ENCODE measurements at places on chromosomes 5 and 9.

GRCh38 chr5:144144956-144145751, 25.3 kb downstream of the YIPF5 start:
- DNase-seq: no peak

DNA sequence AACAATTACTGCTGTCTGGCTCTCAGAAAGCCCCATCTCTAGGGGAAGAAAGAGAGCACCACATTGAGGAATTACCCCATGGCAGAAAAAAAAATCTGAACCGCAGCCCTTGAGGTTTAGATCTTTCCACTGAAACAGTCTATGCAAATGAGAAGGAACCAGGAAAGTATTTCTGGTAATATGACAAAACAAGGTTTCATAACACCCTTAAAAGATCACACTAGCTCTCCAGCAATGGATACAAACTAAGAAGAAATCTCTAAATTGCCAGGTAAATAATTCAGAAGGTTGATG, 427.1 kb downstream of the PRELID2 start:
- DNase-seq: no peak

DNA sequence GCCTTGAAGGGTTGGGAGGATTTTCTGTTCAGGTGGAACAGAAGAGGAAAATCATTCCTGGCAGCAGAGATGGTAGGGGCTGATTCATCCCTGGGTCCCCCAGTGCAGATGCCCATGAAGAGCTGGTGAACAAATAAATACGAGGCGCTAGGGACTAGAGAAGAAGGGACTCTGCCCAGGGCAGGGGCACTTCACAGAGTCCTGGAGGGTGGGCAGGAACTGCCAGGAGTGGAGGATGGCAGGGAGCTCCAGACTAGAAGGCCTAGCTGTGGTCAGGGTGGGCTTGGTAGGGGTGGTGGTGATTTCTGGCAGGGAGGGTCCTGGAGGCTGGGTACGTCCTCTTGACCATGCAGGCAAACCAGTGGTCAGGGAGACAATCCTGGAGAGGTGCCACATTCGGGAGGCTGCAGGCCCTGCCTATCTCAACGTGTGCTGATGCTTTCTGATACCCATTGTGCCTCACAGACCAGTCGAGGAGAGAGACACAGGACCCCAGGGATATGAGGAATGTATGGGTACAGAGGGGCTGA, 69.9 kb downstream of the CRB2 start:
- DNase-seq: no peak

- no peak for DNase-seq
Measured at GRCh38 chr5:6435356-6435755, 13.3 kb upstream of the UBE2QL1 start.

GRCh38 chr5:170581211-170581610, 77.4 kb downstream of the KCNIP1 start:
- DNase-seq: no peak

GRCh38 chr9:9791611-9792010, 821.2 kb downstream of the PTPRD start:
- no peak for DNase-seq

- no peak for DNase-seq
Measured at GRCh38 chr5:6058055-6058715, 320.2 kb downstream of the MED10 start.

DNA sequence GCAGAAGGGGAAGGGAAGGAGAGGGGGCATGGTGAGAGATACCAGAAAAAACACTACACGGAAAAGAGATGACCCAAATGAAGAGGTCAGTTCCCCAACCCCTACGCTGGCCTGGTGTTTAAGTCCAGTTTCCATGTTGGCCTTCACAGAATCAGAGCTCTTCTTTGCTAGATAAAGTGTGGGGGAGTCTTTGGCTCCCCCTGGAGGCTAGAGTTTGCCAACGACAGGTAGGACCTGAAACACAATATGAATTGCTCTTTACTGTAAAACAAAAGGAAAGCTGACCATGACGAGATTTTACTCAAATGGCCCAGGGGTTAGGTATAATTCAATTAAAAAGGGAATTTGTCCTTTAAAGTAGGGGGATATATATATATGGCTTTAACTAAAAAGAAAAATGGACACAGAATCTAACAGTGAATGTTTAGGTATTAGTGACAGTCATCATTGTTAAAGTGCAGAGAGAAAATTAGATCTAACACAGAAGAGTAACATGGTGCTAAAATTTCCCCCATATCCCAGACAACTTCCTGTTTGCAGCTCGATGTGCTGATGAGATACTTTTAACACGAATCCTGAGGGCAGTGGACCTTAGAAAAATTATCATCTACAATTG, 92.0 kb downstream of the SV2C start:
- peak; percentile 33 for DNase-seq

DNA sequence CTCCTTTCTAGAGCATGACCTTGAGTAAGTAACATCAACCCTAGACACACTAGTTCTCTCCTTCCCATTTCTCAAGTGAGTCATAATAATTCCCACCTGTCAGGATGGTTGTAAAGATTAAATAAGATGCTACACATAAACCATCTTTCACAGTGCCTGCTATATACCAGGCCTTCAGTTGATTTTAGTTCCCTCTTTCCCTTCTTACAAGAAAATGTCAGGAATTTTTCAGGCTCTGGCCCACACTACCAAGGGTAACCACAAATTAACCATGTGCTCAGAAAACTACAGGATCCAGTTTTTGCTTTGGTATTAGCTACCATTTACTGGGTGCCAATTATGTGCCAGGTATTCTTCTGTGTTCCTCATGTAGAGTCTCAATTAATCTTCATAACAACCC, 42.7 kb upstream of the RARS1 start:
- DNase-seq: peak; percentile 43

GRCh38 chr5:176812269-176813259, 2.2 kb downstream of the UNC5A start:
- no peak for DNase-seq

GRCh38 chr5:148574167-148574566, 80.2 kb downstream of the HTR4 start:
- no peak for DNase-seq

GRCh38 chr5:127519527-127519926, 2.1 kb downstream of the PRRC1 start:
- no peak for DNase-seq

- no peak for DNase-seq
Measured at GRCh38 chr5:5182508-5183188, 42.5 kb downstream of the ADAMTS16 start.

GRCh38 chr9:36149197-36149596, 12.7 kb downstream of the GLIPR2 start:
- peak; percentile 80 for DNase-seq

- peak; percentile 87 for DNase-seq
Measured at GRCh38 chr5:91381774-91382359, 1.2 kb downstream of the ARRDC3 start.

- DNase-seq: no peak
Measured at GRCh38 chr5:151591144-151591819, at the start of gene FAT2. FAT2 (minus strand) TSS chr5:151591331; CDS start chr5:151568931, 22,400 bp downstream.

GRCh38 chr5:57299986-57300385, 126.1 kb downstream of the GPBP1 start:
- no peak for DNase-seq

DNA sequence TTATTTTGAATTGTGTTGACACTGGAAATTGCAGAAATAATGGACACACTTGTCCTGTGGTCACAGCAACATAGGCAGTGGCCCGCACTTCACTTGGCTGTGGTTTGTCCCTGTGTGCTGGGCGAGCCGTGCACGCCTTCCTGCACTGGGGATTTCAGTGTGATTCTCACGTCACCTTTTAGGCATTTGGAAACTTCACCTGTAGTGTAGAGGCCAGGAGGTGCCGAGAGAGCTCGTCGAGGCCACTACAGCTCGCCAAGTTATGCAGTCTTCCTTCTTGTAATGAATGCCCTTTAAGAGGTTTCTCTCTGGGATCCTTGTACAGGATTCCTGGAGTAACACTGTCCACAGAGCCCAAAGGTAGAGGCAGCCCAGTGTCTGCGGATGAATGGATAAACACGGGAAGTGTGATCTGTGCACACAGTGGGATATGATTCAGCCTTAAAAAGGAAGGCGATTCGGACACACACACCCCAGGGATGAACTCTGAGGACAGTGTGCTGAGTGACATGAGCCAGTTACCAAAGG, 14.7 kb downstream of the TRAF2 start:
- no peak for DNase-seq

DNA sequence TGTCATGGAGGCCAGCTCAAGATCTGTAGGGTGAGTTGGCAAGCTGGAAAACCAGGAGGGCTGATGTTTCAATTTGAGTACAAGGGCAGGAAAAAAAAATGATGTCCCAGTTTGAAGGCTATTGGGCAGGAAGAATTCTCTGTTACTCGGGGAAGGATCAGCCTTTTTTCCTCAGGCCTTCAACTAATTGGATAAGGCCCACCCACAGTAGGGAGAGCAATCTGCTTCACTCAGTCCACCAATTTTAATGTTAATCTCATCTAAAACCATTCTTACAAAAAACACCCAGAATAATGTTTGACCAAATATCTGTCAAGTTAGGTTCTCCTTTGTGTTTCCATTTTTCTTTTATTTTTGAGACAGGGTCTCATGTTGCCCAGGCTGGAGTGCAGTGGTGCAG, 382.4 kb downstream of the ARRDC3 start:
- DNase-seq: no peak

DNA sequence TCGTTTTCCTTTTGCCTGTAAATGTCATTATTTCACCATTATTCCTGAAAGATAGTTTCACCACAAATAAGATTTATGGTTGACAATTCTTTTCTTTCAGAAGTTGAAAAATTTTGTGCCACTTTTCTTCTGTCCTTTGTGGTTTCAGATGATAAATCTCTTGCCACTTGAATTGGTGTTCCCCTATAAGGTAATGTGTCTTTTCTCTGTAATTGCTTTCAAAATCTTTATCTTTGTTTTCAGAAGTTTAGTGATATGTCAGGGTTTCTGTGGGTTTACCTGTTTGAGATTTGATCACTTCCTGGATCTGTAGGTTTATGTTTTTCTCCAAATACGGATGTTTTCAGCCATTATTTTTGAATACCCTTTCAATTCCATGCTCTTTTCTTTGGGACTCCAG, 14.6 kb downstream of the RASA1 start:
- no peak for DNase-seq

GRCh38 chr9:4732890-4733289, 8.1 kb downstream of the AK3 start:
- no peak for DNase-seq

- no peak for DNase-seq
Measured at GRCh38 chr5:132808448-132808847, 4.7 kb upstream of the SOWAHA start.

DNA sequence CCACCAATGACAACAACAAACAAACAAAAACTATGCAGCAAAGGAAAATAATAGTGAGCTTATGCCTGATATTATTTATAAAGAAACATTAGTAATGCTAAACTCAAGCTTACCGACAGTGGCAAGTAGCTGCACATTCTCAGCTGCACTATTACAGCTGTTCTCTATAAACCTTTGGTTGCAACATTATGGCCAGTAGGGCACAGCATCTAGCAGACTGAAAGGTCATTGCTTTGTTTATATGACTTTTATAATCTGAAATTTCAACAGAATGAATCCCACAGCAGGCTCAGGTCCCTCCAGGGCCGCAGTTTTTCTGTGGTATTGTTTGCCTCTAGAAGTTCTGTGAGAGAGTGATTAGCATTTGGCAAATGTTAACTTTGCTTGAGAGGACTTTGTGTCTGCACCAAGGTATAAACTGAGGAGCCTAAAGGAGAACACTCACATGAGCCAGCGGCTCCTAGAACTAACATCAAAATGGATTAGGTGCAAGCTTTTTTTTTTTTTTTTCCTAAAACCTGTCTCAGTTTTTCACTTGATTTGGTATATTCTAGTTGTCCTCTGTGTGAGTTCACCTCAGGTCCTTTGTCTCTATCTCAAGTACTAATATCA, 58.3 kb downstream of the IZUMO3 start:
- peak; percentile 6 for DNase-seq

GRCh38 chr5:66149950-66150349, 5.8 kb downstream of the SREK1 start:
- DNase-seq: no peak

GRCh38 chr9:99255651-99256050, 33.6 kb downstream of the SEC61B start:
- DNase-seq: no peak

- no peak for DNase-seq
Measured at GRCh38 chr5:181265092-181265671, 4.2 kb upstream of the TRIM52 start.

GRCh38 chr5:167870055-167870454, 421.4 kb upstream of the WWC1 start:
- peak; percentile 86 for DNase-seq

- no peak for DNase-seq
Measured at GRCh38 chr5:132661231-132662003, 3.4 kb downstream of the IL13 start.

DNA sequence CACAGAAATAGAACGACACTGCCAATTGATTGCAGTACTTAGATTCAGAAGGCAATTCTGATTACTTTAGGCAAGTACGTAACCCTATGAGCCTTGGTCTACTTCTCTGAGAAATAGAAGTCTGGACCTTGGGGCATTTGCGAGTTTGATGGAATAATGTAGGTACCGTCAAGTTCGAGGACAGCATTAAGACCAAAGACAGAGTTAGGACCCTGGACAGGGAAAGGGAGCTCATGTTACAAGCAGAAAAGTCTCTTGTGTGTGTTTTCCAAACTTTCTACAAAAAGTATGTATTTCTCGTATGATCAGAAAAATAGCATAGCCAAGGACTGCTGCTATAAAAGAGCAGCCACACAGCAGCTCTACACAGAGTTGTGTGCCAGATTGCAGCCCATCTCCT, 20.1 kb downstream of the CCDC180 start:
- DNase-seq: no peak

DNA sequence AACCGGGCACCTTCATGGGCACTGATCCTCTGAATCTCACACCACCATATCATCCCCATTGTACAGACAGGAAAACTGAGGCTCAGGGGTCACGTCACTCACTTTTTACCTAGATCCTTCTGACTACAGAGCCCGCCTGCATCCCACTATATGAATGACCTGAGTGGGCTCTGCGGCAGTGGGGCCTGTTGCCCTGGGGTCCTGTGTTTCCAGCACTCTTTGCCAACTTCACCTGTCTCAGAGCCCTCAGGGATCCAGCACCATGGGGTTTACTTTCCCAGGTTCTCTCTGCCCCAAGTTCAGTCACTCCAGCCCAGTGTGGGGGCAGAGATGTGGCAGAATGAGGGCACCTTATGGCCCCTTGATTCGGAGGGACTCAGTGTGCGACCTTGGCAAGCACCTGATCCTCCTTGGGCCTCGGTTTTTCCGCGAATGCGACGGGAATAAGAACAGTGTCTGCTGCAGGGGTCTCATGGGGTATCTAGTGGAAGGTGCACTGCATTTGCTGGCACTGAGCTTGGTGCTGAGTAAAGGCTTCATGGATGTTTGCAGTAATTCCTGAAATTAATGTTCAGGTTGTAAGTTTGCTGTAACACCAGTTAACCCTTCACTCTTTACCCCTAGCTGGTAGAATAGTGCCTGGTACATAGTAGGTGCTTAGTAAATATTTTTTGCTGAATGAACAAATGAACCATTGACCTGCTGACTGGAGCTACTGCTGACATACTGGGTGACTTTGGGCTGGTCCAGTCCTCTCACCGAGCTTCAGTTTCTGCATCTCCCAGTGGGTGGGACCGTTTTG, 47.1 kb upstream of the BOD1 start:
- no peak for DNase-seq

GRCh38 chr9:87255431-87256155, 242.1 kb upstream of the DAPK1 start:
- peak; percentile 24 for DNase-seq
